ENCODE measurements at places on chromosomes 5 and 9.

DNA sequence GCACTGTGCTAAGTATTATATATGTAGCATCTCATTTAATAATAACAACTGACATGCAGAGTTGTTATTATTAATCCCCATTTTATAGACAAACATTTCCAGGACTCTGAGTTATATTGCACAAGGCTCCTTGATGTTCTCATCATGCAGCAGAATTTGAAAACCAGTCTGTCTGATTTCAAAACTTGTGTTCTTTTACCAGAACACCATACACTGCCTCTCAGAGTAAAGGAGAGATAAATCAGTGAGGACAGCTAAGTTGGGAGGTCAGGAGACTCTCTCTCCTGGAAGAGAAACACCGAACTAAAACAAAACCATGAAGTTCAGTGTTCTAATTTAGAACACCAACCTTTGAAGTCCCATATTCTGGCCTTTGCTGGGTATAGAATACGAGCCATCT is 92.7 kb upstream of the TNC start:
- no peak for DNase-seq

- no peak for DNase-seq
These were observed 14.5 kb upstream of the FAM170A start for GRCh38 chr5:119614838-119615237.

- DNase-seq = no peak
These were observed 46.9 kb upstream of the TTC39B start for GRCh38 chr9:15353892-15354291.

- peak; percentile 85 for DNase-seq
These were observed 20.6 kb downstream of the OR2V2 start for GRCh38 chr5:181167814-181168488.

- DNase-seq = no peak
These were observed 4.3 kb upstream of the RIC1 start for GRCh38 chr9:5624655-5625054.

- no peak for DNase-seq
These were observed 2.7 kb downstream of the TNC start for GRCh38 chr9:115115117-115115880.

- DNase-seq = no peak
These were observed 51.6 kb upstream of the PHYKPL start for GRCh38 chr5:178284093-178284675.

- DNase-seq = no peak
These were observed 179.7 kb upstream of the HAPLN1 start for GRCh38 chr5:83900306-83900705.

- DNase-seq = no peak
These were observed 19.5 kb upstream of the TCERG1 start for GRCh38 chr5:146427619-146427997.

DNA sequence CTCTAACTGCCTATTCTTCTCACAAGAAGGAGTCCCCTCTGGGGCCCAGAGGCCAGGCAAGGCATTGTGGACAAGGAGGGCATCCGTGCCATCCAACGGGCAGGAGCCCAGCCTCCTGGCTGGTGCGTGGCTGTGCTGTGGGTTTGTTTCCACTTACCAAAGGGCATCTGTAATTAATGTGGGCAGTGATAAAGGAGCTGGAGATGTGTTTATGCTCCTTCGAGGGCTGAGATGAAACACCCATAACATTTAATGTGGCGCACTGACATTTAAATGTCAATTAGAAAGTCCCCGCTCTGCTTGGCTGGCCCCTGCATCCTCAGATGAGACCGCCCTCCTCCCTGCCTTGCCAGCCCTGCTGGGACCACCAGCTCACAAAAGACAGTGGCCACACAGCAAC is 57.1 kb downstream of the KCNIP1 start:
- no peak for DNase-seq

DNA sequence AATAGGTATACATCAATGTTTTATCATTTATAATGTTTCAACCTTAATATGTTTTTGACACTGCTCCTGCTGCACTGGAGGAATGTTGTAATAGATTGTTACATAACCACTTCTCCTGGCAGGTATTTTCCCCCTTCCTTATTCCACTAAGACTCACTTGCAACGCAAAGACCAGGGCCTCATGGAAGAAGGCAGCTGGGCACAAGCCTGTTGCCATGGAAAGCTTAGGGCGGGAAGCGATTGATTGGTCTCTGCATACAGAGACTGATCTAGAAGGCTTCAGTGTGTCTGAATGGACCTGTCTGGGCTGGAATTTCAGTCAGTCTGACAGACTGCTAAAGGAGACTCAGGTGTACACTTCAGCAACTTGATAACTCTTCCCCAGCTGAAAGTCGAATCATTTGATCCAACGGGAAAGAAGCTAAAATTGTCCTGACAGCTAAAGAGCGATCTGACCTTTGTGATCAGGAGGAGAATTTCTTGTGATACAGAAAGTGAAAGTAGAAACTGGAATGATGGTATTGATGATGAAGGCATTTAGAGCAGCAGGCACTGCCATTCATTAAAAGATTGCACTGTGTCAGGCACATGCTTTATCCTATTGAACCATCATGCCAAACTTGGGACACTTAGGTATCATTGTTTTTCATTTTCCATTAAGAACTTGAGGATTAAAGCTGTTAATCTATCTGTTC is 65.1 kb downstream of the GRIA1 start:
- no peak for DNase-seq

DNA sequence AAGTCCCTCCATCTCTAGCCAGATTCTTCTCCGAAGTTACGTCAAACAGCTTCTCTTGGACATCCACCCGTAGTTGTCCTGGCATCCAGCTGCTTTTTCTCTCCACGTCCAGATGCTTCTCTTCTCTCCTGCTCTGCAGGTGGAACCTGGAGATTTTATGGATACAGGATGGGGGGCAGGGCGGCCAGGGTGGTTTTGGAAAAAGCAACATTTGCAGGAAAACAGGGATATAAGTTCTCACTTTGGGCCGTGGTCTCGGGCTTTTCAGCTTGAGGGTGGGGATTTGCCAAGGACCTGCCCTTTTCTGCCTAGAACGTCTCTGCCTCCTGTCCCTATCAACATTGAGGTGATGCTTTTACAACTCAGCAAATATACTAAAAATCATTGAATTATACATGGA is 1941.6 kb upstream of the C9orf72 start:
- DNase-seq = peak; percentile 1

DNA sequence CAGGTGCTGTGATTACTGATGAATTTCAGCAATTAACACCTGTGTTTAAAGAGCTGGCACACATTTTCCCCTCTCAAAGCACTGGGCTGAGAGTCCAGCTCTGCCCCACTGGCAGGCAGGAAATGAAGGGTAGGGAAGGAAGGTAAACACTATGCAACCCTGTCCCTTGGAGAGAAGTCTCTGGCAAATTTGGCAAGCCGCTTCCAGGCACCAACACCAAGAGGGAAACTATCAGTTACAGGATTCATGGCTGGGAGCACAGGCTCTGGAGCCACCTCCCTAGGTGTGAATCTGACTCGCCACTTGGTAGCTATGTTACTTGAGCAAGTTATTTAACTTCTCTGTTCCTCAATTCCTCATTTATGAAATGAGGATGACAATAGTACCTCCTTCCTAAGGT is 3.3 kb downstream of the ANKS6 start:
- DNase-seq = no peak

DNA sequence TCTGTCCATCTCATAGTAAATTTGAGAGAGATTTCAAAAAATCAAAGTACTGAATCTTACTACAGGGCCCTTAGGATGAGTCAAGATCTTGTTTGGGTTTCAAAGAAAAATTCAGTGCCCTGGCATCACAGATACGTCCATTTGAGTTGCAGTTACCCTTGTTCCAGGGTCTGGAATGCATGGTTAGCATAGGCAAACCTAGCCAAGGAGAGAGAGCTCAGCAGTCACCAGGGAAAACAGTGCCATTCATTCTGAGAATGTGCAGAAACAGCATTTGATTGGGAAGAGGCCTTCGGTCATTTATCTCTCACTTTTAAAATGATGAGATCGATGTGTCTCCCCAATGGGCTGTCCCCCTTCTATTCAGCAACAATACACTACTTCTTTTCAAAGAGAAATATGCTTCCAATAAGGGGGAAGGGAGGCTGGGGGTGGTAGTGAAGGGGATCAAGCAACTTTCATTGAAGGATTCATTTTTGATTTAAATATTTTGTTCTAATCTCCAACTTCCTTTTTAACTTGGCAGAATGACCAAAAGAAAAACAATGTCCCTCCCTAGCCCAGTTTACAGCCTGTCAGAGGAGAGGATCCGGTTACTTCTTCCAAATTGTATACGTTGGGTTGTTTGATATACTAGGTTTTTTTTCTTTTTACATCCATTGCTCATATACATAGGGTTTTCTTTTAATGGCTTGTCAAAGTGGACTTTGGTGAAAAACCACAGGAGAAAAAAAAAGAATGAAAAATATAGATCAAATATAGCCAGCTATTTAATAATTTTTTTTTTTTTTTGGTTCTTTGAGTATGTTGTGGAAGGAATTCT is 491.1 kb downstream of the CCDC171 start:
- no peak for DNase-seq

GRCh38 chr9:93205045-93205768 is 21.3 kb downstream of the WNK2 start:
- DNase-seq = peak; percentile 67

DNA sequence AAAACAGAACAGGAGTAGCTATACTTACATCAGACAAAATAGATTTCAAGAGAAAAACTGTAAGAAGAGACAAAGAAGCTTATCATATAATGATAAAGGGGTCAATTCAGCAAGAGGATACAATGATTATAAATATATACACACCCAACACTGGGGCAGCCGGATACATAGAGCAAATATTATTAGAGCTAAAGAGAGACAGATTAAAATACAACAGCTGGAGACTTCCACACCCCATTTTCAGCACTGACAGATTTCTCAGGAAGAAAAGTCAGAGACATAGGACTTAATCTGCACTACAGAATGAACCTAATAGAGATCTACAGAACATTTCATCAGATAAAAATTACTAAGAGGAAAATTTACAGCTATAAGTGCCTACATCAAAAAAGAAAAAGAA is 35.7 kb downstream of the OXCT1 start:
- no peak for DNase-seq

DNA sequence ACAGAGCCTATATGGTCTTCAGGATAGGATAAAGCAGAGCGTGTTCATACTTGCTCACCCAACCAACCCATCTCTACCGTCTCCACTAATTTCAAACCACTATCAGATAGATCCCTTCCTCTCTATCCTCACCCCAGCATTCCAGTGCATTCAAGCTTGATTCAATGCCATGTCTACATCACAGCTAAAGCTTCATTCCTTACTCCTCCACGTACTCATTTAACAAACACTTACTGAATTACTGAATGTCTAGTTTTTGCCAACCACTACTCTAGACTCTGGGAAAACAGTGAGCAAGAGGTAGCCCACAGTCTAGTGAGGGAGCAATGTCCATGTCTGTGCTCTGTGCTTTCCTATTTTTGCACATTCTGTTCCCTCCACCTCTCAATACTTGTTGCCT is 163.5 kb upstream of the MSX2 start:
- no peak for DNase-seq

GRCh38 chr9:98993570-98993945 is 49.9 kb downstream of the COL15A1 start:
- DNase-seq = no peak

DNA sequence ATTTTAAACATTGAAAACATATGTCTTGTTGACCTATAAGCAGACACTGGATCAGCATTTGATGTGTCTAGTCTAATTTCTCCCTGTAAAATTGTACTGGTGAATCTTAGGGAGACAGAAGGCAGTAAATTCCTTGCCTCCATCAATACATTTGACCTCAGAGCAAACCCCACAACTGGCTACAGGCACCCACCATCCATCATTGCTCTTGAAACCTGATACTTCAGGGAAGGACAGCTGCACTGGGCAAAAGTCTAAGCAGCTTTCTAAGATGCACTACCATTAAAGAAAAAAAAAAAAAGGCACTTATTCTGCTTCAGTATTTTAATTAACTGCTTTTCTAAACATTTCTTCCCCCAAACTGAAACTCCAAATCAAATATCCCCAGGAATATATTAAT is 1051.3 kb upstream of the DMAC1 start:
- DNase-seq = peak; percentile 49

DNA sequence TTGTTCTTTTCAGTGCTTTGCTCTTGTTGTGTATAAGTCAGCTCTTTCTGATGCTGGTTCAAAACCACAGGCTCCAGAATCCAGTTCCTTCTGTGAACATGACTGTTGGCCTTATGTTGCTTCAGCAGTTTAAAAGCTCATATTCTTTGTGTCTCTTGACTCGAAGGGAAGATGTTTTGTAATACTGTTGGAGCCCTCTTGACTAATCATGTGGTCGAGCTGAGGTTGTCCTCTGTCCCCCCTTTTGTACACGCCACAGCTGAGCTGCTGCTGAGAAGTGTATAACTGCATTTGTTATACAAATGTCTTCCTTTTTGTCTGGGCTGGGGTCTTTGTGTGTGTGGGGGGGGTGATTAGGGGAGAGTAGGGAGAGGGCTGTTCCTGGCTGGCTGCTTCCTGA is 35.8 kb downstream of the SLC36A1 start:
- no peak for DNase-seq

DNA sequence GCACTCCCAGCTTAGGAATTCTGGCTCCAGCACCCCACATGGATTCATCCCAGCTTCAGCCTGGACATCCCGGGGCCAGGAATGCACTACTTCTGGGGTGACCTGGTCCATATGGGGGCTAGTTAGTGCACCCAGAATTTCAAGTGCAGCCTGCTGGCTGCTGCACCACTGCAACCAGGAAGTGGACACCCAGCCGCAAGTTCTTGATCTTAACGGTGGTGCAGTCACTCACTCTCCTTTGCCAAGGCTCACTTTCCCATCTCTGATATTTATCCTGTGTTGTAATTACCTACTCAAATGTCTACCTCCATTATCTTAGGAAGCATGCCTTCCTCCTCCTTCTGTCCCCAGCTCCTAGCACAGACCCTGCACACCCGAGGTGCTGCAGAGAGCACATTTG is 26.2 kb upstream of the RAB14 start:
- DNase-seq = no peak

GRCh38 chr5:10489810-10490426 is 48.2 kb downstream of the ROPN1L start:
- DNase-seq = no peak

GRCh38 chr9:113520109-113520642 is 56.6 kb downstream of the RGS3 start:
- no peak for DNase-seq

DNA sequence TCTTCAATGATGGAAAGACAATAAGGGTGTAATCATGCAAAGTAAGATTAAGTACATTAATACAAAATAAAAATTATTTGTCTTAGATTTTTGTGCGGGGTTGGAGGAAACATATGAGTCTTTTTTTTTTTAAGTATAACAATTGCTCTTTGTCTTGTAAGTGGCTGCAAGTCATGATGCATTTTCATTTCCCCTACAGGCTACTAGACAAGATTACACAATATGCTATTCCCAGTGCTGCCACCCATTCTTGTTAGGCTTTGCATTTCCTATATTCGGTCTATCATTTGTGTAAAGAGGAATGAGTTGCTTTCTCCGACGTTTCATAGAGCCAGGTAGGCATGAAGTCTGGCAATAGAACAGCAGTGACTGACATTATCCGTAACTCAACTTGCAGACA is 294.2 kb upstream of the CYLC2 start:
- DNase-seq = no peak
